ENCODE measurements at places on chromosomes 12 and 14.

GRCh38 chr14:95722525-95723190, 8.7 kb upstream of the TCL1A start:
- DNase-seq = no peak

GRCh38 chr12:100460702-100461101, 13.0 kb upstream of the NR1H4 start:
- no peak for DNase-seq

DNA sequence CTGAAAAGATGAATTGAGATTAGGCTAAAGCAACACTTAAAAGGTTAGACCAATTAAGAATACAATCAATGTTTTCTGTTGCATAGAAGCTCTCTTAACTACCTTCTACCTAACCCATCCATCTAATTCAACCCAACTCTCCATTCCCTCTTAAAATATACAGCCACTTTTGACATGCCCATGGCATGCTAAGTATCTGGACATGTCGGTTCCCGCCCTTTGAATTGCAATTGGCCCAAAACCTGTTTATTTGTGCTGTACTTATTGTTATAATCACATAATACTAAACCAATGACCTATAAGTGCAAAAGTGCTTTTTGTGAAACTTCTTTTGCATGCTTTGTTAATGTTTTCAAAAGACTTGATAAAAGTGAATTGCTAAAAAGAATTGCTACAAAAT, 37.6 kb upstream of the APPL2 start:
- no peak for DNase-seq

DNA sequence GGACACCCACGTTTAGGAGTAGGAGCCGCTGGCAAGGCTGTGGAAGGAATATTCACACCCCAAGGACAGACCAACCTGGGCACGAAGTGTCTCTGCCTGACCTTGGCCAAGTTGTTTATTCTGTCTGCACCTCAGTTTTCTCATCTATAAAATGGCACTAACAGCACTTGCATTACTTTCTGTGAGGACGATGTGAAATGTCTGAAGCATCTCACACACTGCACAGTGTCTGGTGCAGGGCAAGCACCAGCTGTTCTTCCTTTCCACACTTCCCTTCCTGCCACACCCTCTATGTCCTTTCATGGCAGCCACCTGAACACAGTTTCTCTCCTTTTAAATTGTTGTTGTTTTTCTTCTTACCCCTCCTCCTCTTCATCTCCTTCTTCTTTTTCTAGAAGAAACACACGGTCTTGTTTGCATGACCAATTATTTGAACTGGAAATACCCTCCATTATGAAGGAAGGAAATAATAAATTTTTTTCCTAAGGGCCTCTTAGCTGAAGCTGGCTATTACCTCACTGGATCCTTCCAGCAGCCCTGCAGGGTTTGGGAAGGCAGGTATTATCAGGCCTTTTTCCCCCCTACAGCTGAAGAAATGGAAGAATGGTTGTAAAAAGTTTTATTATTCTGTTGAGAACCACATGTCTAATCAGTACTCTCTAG, 42.9 kb upstream of the ATP23 start:
- DNase-seq = no peak

- no peak for DNase-seq
Observed at GRCh38 chr12:123223241-123223668, 9.7 kb downstream of the MPHOSPH9 start.

DNA sequence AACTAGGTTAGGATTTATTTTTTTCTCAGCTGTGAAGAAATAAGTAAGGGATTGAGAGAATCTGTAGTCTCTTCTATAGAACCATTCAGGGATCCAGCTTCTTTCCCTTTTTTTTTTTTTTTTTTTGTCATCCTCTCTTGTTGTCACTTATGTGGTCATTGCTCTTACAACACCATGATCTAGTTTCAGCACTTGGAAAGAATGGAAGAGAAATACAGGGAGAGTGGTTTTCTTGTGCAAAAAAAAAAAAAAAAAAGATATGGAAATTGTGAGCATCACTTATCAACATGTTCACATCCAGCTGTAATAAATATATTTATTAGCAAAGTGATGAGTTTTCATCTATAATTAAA, 599.3 kb downstream of the SLC6A15 start:
- no peak for DNase-seq

GRCh38 chr14:34212172-34212929, 249.7 kb downstream of the SPTSSA start:
- no peak for DNase-seq

DNA sequence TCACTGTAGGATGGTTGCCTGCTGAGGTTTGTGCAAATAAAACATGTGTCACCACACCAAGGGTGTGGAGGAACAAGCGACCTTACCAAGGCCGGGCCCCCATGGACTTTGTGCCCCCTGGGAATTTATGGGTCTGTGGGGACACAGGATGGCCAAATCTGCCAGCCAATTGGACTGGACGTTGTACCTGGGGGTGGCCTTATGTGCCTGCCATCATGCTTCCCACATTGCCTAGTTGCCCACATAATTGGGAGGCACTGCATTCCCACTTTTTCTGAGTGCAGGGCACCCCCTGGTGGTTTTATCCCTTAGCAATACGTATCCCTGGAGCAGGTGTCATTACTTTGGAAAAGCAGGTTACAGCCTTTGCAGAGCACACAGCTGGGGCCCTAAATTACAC, 92.6 kb upstream of the TMPO start:
- DNase-seq = no peak

- DNase-seq = no peak
Observed at GRCh38 chr14:50233166-50233950, 2.0 kb upstream of the SOS2 start.

DNA sequence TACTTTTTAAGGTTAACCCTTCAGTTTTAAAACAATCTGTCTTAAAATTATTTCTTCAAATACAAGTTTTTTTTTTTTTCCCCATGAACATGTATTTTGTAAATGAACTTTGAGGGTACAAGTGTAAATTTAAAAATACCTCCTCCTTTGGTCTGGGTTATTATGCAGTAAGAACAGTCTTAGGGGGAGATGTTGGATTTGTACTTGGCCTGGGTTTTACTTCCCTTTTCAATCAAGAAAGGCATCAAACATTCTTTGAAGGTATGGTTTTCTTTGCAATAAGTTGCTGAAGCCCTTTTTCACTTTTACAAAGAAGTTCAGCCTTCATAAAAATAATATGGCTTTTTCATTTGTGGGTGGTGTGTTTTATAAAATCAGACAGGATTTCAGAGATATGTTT, 20.5 kb downstream of the WBP11 start:
- no peak for DNase-seq

GRCh38 chr12:81332054-81332453, 254.2 kb downstream of the ACSS3 start:
- no peak for DNase-seq

- no peak for DNase-seq
Observed at GRCh38 chr12:76876696-76877229, 2.1 kb downstream of the CSRP2 start.

- DNase-seq = no peak
Observed at GRCh38 chr12:39105111-39105510, 199.7 kb upstream of the CPNE8 start.

DNA sequence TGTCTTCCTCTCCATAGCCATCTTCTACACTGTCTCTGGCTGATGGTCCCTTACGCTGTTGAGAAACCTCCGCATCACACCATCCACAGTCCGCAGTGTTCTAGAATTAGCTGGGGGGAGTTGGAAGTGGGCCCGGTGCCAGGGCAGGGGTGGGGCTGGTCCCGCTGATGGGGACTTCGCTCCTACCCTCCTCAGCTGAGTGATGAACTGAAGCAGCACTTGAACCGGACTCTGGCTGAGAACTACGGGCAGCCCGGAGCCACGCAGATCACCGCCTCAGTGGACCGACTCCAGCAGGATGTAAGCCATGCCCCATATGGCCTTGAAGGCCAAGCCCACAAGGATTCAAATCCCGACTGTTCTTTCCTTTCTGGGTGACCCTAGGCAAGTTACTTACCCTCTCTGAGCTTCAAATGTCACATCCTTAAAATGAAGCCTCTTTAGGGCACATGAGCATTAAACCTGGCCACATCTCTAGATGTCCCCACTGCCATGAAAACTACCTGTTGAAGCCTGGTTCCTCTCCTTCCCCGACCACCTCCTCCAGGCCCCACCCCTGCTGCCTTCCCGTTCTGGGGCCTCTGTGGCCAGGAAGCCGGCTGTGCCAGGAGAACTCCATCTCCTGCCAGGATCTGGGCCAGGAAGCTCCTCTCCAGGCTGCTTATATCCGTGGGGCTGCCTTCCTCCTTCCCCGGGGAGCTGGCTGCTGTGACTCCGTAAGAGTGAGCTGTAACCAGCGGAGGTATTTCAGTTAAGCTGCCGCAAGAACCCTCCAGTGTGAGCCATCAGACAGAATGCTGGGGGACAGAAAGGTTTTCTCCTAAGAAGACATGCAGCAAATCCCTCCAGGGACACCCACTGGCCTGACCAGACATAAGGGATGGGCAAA, 53.1 kb downstream of the TSPAN11 start:
- no peak for DNase-seq

- peak; percentile 46 for DNase-seq
Observed at GRCh38 chr12:124557518-124558223, 9.7 kb downstream of the NCOR2 start.

DNA sequence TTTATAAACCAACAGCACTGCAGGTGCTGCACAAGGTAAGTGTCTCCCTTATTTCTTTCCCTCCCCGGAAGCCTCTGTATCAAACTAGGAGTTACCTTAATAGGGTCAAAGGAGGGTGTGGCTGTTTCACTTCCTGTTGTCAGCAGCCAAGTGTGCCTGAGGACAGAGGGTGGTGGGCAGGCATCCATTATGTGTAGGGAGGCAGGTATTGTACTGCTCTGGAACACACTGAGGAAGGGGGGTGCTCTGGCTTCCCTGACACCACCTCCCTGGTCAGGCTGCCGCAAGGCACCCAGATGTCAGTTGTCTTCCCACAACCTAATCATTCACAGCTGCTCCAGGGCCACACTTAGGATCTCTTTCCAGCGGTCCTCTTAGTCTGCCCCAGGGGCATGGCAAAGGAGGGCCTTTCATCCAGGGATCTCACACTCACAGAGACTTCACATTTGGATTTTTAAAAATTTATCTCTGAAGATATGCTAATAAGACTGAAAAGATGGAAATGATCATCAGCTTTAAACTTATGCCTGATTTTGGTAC, 132.0 kb upstream of the ARHGAP5 start:
- DNase-seq = no peak

GRCh38 chr14:42911642-42912041, 1305.0 kb downstream of the LRFN5 start:
- no peak for DNase-seq

DNA sequence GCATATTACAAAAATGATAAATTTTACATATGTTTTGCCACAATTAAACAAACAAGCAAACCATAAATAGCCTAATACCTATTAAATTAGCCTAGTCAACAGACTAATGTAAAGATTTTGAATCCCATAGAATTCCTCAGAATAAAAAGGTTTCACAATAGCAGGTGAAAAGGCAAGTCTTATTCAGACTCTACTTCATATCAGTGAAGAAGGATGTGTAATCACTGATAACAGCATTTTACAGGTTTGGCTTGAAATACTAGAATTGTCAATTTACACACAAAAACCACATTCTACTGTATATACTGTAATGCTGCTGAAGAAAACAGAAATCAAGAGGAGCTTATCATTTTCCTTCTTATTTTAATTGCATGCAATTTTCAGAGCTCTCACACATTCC, 90.8 kb upstream of the SSTR1 start:
- DNase-seq = no peak

DNA sequence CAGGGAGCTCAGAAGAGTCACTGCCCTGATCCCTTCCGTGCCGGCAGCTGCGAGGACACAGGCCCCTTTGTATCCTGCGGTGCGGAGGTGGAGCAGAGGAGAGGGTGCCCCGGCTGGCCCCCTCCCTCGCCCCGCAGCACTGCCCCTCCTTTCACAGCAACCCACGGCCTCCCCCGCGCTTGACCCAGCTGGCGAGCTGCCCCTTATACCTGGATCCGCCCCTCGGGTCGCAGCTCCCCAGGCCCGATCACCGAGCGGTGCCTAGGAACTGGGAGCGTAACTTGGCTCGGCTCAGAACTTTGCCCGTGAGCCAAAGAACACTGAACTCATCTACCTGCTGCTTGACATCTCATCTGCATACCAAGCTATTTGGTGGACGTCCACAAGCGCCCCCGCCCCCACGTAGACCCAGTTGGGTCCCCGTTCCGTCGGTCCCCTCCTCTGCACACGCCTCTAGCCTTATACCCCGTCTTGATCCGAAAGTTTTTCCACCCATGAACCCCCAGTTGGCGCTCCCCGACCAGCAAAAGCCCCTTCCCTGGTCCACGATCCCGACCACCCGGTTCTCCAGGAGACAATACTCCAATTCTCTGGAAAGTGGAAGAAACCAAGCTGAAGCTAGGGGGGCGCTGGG, 697 bp upstream of the DNAJC14 start:
- DNase-seq = no peak

DNA sequence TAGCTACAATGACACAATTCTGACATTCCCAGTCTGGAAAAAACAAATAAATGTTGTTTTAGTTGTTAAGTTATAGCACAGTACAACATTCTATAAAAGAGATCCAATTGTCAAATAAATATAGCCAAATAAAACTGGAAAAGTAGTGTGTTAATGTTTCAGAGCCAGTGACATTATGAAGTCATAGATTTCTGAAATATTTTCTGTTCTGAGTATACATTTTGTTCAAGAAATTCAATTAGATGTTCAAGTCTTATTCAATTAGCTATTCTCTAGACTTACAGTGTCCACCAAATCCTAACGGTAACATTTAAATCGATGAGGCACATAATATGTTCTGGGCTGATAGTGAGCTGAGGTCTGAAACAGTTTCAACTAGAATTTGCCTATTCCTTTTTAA, 196.1 kb upstream of the ABCD2 start:
- no peak for DNase-seq

GRCh38 chr12:111102102-111102739, 181.8 kb upstream of the MYL2 start:
- no peak for DNase-seq

GRCh38 chr12:8088574-8088973, 6.5 kb downstream of the NECAP1 start:
- DNase-seq = no peak

DNA sequence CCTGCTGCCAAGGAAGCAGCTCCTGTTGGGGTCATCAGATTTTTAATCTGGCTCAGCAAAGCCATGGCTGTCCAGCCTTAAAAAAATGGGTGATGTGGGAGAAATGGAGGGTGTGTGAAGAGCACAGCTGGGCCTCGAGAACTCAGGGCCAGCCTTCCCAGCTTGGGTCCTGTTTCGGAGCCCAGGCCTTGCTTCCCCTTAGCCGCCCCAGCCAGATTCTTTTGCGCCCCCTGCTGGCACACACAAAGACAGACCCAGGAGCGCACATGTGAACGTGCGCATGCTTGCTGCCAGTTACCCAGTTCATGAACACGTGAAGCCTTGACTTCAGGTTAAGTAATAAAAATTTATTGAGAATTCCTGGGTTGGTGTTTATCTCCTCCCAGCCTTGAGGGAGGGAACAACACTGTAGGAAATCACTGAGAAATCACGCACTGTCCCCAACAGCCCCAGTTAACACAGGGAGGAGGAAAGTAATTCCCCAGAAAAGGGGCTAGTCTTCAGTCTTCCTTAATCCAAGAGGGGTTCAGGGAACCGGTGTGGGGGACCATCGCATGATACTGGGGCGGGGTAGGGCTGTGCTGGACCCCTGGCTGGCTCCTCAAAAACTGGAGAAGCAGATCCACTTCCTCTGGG, 5.3 kb downstream of the PHB2 start:
- peak; percentile 35 for DNase-seq
